Dermis blood vessel endothelial cell (primary cell): ENCODE measurements at places on chromosomes 6 and 20.

GRCh38 chr20:44796758-44797457 is 13.4 kb downstream of the RIMS4 start:
- no peak for DNase-seq

- DNase-seq, result no peak
These were observed 77.0 kb downstream of the TBX18 start for GRCh38 chr6:84687431-84687830.

DNA sequence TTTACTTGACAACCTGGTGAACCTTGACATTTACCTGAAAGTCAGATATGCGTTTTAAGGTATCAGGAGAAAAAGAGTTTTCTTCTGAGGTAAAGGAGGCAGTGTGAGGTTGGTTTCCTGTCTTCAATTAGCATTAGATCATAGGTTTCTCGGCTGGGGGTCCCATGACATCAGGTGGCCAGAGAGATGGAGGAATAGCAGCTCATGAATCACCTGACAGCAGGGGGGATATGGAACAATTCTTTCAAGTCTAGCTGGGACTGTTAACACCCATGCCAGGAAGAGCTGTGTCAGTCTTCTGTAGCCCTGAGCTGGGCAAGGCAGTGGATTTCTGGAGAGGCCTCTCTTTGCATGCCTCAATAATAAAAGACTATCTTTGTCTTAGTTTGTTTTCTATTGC is 108.0 kb upstream of the TMEM170B start:
- DNase-seq, result peak; percentile 26

GRCh38 chr6:124560873-124561567 is 401.2 kb upstream of the RNF217 start:
- no peak for DNase-seq

DNA sequence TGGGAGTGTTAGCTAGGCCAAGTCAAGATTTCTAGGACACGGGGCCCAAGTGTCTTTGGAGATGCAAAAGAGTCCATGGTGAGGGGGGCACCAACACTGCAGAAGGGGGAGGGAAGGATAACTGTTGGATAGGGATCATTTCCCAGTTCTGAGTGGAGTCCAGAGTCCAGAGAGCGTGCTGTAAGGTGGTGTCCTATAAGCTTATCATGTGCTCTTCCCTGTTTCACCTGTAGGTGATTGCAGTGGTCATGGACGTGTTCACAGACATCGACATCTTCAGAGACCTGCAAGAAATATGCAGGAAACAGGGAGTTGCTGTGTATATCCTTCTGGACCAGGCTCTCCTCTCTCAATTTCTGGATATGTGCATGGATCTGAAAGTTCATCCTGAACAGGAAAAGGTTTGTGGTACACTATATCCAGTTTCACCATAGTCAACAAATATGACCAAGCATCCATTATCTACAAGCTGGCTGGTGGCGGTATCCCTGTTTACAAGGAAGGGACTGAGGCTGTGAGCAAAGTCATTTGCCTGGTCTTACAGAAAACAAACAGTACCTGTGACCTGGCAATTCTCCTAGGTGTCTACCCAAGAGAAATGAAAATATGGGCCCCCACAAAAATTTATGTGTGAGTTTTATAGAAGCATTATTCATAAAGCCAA is 15.6 kb downstream of the FAM83D start:
- DNase-seq, result no peak

DNA sequence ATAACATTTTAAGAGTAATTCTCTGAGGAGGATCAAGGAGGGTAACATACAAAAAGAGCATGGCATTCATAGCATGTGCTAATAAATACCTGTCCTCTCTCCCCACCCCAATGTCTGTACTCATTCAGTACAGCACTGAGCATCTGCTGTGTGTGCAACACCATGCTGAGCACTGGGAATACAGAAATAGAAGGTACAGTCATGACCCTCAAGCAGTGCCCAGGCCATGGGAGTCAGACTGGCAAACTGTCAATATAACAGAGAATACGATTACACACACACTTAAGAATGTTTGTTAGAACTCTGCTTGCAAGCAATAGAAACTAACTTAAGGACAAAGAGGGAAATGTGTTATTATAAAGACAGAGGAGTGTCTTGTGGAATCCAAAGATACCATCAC is 24.7 kb upstream of the ZFAND3 start:
- no peak for DNase-seq

- DNase-seq, result no peak
These were observed 25.0 kb upstream of the C6orf62 start for GRCh38 chr6:24743944-24744335.

GRCh38 chr6:139940741-139941729 is 566.6 kb upstream of the CITED2 start:
- peak; percentile 23 for DNase-seq

- no peak for DNase-seq
These were observed 33.0 kb downstream of the TTI1 start for GRCh38 chr20:38000293-38000692.

DNA sequence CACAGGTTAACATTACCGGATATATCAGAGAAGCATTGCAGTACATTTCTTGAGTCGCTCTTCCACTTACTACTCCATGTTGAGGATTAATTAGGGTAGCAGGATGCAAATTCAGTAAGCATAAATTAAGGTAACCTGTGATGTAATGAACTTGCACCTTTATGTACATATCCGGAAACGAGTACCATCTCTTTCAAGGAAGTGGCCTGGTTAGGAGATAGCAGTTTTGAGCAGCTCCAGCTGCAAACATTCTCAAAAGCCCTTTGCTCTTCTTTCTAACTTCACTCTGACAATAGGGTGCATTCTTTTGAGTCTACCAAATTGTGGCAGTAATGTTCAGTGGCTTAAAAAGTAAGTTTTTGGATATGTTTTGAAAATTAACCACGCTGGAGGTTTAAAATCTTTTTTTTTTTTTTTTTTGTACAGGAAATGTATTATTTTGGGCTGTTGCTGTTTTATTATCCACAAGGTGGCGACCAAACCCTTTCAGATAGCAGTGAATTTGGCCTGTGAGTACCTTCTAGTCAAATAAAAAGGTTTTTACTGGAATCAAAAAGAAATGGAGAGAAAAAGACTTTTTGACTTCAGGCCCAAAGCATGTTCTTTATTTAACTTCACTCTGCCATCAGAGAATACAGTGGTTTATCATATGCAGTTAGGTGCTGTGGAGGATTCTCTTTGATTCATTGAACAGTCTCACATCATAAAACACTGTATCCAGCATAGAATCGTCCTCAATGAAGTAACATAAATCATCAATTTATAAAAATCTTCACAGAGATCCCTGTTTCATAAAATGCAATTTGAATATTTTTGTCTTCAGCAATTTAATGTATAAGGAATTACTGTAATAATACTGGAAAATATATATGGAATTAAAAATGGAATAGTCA is 8.9 kb downstream of the FAM217B start:
- DNase-seq, result peak; percentile 70

- DNase-seq, result peak; percentile 96
These were observed at the start of gene NHLRC1 for GRCh38 chr6:18122128-18123093. Gene NHLRC1 (minus strand): TSS chr6:18122677. CDS start chr6:18122606, 71 bp downstream.

DNA sequence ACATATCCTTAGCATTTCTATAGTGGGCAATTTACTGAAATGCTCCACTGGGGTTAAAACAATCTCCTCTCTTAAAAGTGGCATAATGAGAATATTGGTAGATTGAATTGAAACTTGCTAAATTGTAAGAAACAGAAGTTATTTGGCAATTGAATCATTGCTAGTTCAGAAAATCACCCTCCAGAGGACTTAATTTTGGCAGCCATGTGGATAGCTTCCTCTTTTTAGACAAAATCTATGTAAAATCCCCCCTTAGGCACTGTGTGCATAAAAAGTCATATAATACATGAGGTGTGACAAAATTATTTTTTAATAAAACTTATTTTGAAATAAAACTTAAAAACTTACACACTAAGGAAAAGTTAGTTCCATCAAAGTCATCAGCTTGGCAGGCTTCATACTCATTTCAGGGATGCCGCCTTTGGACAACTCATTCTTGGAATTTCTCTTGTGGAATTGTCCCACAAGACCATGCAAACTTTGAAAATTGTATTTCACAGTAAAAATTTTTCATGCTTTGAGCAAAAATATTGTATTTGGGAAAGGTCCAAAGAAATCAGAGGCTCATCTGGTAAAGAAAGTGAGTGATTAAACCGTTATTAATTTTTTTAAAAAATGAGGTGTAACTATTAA is 473.0 kb downstream of the BCKDHB start:
- DNase-seq, result no peak

DNA sequence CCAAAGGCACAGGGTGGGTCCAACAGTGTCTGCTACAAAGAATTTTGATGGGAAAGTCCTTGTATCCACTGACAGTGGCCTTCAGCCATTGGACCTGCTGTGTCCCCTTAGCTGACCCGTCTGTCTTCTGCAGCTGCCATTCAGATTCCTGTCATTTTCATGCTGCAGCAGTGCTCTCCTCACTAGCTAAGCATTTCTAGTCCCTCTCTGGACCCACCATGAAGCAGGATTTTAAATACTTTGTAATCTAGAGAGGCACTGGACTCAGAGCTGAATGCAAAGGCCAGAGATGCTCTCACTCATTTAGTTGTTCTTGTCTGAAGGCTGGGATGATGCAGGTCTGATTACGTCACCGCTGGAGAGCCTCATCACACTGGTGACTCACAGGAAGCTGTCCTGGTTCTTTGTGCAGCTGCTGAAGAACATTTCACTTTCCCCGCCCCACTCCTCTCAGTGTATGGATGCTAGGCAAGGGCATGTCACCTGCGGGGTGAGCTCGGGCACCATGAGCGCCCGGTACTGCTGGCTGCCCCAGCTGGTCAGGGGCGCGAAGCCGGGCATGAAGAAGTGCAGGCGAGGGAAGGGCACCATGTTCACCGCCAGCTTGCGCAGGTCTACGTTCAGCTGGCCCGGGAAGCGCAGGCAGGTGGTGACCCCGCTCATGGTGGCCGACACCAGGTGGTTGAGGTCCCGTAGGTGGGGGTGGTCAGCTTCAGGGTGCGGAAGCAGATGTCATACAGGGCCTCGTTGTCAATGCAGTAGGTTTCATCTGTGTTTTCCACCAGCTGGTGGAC is 19.4 kb upstream of the TUBB2A start:
- peak; percentile 93 for DNase-seq

DNA sequence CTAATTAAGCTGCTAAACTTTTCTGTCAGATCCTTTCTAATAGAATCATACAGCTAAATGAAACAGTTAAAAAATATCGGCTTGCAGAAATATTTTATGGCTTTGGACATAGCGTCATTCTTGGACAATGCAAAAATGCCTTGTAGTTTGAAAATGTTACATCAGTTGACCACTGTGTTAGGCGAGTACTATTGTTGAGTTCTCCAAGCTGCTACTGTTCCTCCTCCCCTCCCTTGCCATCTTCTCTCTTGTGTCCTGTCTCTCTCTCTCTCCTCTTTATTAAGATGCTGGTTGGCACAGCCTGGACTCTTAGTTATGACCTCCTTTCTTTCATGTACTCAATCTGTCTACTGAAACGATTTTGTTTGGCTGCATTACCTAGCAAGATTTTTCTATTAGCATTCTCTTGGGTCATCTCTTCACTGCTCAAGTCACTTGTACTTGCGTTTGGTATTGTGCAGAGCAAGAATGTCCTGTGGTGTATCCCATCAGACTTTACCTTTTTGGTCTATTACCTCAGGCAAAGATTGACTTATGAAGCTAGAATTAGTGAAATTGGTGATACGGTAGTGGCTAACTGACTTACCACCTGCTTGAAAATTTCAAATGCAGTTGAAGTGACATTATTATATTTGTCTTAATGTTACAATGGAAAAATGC is 127.9 kb downstream of the FARS2 start:
- DNase-seq, result no peak

- peak; percentile 45 for DNase-seq
These were observed 130.5 kb downstream of the HFE start for GRCh38 chr6:26217714-26218075.

DNA sequence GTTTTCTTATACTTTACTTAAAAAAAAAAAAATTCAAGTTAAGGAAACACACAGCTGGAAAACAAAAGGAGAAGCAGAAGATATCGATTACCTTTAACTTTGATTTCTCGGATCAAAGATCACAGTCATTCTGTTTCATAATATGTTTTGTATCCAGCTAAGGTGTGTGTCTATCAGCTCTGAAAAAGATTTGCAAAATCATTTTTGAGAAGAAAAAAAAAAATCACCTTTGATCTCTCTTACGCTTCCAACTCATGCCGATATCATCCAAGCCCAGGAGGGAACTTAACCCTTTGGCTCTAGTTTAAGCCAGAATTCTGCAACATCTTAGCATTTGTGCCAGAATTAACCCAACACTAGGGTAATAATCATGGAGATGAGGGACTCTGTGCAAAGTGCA is 144.0 kb downstream of the NFATC2 start:
- DNase-seq, result no peak

GRCh38 chr6:53369876-53370515 is 21.2 kb upstream of the ELOVL5 start:
- no peak for DNase-seq

- no peak for DNase-seq
These were observed 10.2 kb upstream of the EEF1A2 start for GRCh38 chr20:63509088-63509564.

- DNase-seq, result no peak
These were observed 30.6 kb downstream of the EPB41L1 start for GRCh38 chr20:36184816-36185776.

GRCh38 chr6:128519931-128520435 is 416 bp downstream of the PTPRK start:
- peak; percentile 72 for DNase-seq

- no peak for DNase-seq
These were observed 20.7 kb upstream of the ELOVL2 start for GRCh38 chr6:11064836-11065235.

DNA sequence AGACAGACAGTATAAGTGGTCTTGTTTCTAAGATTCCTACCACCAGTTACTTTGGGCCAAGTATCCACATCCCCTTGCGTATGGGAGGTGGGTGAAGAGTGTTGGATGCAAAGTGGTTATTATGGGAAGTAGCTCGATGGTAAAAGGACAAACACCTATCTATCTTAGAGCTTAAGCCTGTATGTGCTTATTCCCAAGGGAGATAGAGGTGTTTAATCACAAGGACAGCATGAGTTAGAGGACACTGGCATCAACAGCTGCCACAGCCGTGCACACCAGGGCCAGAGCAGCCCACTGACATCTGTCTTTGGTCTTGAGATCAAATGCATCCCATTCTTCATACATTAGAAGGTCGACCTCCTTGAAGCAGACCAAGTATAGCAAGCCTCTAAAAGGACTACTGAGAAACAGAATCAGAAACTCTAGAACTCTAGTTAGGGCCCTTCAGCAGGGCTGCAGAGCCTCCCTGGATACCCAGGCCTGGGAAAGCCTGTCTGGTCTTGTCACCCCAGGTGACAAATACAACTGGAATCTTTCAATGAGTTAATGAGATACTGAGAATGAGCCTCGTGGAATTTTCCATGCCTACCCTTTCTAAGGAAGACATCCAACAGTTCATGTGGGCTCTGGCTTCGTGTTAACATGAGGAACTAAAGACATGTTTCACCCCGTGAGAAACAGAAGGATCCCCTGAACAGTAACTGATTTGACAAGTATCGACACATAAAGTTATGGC is 28.7 kb downstream of the TXNDC5 start:
- DNase-seq, result no peak

DNA sequence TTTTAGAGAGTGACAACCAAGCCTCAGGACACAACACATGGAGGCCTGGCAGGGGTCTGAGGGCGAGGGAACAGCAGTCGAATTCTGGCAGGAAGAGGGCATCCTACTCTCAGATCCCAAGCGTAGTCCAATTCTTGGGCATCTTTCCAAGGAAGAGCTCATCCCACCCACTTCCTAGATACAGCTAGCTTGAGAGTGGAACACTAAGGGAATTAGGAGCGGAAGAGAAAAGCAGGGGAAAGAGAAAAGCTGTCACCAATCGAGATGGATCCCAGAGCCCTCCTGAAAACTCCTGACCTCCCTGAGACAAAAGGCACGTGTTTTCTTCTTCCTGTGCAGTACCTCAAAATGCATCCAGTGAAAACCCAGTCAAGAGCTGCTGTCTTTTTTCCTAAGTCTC is 67.1 kb downstream of the GFOD1 start:
- DNase-seq, result peak; percentile 41

GRCh38 chr6:143252961-143253360 is 192.3 kb downstream of the AIG1 start:
- no peak for DNase-seq
